ENCODE measurements at places on chromosomes 3 and 15.

GRCh38 chr3:8317661-8318649 is 183.7 kb upstream of the LMCD1 start:
- no peak for DNase-seq

DNA sequence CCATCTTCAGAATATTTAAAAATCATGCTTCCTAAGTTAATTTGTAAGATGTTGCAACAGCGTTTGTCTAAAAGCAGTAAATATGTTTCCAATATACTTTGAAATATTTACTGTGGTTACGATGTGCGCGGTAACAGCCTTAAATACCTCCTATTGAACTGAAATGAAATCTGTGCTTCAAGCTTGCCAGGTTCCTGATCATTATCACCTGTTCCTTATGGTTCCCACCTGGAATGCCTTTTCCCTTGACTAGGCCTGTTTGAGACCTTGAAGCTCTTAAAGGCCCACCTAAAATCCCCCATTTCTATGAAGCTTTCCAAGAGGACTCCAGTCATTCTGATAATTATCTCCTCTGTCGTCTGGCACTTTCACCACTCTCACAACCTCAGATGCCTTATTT is 146.7 kb downstream of the NAALADL2 start:
- DNase-seq = no peak

- no peak for DNase-seq
Observed at GRCh38 chr3:62139957-62140356, 233.4 kb downstream of the FEZF2 start.

GRCh38 chr3:66792086-66792485 is 206.0 kb upstream of the KBTBD8 start:
- no peak for DNase-seq

DNA sequence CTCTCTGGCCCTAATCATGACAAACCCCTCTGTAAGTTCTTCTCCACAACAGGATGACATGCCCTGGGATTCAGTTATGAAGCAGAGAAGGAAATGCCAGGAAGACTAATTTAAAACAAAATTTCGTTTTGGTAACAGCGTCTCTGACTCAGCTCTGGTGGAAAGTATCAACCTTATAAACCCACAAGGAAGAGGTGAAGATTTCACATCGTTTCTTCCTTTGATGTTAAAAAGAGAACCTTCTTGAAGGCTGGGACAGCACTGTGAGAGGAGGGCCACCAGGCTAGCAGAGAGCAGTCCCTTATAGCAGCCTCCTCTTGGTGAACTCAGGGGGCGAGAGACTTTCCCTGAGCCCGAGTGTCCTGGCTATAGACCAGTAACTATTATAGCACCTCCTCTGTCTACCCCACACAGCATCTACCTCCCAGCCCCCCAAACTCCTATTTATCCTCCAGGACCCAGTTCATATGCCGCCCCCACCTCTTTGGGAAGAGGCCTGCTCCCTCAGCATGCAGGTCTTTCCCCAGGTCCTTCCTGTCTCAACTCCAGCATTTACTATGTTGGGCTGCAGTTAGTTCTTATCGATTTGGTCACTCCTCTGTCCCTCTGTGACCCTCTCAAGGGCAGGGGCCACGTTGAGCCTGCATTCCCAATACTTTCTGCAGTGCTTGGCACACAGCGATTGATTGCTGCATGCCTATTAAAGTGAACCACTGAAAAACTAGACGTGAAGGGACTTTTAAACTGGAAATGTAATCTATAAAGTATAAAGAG is 321.5 kb upstream of the ICE2 start:
- no peak for DNase-seq

- DNase-seq = no peak
Observed at GRCh38 chr3:142106548-142106947, 42.8 kb downstream of the TFDP2 start.

GRCh38 chr15:29688506-29689286 is 133.6 kb downstream of the TJP1 start:
- no peak for DNase-seq

DNA sequence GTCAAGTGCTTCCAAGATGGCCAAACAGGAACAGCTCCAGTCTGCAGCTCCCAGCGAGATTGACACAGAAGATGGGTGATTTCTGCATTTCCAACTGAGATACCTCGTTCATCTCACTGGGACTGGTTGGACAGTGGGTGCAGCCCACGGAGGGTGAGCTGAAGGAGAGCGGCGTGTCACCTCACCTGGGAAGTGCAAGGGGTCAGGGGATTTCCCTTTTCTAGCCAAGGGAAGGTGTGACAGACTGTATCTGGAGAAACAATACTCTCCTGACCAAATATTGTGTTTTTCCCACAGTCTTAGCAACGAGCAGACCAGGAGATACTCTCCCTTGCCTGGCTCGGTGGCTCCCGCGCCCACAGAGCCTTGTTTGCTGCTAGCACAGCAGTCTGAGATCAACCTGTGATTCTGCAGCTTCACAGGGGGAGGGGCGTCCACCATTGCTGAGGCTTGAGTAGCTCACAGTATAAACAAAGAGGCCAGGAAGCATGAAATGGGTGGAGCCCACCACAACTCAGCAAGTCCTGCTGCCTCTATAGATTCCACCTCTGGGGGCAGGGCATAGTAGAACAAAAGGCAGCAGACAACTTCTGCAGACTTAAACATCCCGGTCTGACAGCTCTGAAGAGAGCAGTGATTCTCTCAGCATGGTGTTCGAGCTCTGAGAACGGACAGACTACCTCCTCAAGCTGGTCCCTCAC is 293.5 kb upstream of the SUCLG2 start:
- DNase-seq = peak; percentile 14

GRCh38 chr3:196968233-196969133 is at the start of gene PIGZ:
TSS of gene PIGZ (minus strand) at chr3:196968833. CDS start at chr3:196952031, 16,802 bp downstream.
- DNase-seq = no peak

GRCh38 chr15:57455929-57456328 is 79.6 kb downstream of the CGNL1 start:
- no peak for DNase-seq

- no peak for DNase-seq
Observed at GRCh38 chr3:44334326-44334725, 4.2 kb upstream of the TCAIM start.

DNA sequence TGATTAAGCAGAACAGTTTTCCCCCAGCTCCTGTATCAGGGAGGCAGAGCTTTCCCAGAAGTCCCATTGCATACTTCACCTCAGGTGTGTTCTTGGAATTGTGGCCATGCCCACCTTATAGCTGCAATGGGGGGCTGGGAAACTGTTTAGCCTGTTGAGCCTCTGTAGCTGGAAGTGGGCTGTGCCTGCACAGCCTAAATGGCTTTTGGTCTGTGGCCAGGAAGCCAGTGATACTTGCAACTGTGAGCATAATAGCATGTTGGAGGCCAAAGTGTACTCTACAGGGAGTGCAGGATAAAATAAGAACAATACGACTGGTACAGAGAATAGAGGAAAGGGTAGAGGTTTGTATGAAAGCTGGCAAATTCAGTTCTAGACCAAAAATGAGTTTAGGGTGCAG is 248.5 kb downstream of the PTPRG start:
- DNase-seq = no peak

DNA sequence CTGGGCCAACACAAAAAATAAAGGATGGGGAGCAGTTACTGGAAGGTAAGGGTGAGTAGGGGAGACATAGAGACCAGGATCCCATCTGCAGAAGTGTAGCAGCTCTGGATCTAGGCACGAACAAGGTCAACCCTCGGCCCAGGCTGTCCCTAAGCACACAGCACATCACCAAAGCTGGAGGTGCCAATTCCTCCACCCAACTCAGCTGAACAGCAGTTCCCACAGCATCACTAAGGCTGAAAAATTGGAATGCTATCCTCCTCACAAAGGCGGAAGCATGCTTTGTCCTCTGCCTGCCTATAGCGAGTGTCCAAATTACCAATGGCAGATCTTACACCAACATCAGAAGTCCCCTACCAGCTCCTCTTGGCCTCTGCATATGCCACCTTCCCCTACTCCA is 33.9 kb downstream of the OSBPL10 start:
- no peak for DNase-seq

GRCh38 chr3:20424086-20424485 is 238.1 kb upstream of the SGO1 start:
- no peak for DNase-seq

DNA sequence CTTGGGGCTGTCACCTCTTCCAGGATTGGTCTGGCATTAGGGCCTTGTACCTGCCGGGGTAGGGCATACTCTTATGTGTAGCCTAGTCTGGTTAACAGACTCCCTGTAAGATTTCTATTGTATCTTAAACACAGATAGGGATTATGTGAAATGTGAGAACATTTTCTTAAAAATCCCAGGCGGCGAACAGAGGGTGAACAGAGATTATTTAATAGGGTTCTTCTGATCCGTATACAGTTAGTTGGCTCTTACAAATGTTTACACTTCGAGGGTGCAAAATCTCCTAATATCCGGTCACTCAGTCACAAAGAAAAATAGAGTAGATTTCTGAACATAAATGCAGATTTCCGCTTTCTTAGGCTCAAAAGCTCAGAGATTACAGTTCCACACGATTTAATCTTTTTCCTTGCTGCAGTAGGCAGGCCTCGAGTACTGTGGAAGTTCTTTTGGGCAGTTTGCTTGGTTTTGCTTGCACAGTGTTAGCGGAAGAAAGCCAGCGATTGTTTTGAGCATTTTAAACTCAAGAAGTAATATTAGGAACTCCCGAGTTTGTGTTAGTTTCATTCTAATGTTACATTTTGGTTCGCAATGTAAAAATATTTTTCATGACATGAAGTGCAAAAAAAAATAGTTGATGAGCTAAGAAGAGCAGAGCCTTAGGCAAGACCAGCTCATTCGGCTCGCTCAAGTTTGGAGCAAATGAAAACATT is 993 bp downstream of the PLCL2 start:
- DNase-seq = no peak

DNA sequence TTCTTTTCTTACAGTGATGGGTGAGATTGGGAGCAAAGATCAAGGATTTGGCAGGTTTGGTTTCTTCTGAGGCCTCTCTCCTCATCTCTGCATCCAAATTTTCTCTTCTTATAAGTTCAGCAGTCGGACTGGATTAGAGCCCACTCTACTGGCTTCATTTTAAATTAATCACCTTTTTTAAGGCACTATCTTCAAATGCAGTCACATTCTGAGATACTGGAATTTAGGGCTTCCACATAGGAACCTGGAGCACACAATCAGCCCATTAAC is 56.5 kb upstream of the PLSCR4 start:
- no peak for DNase-seq

- DNase-seq = no peak
Observed at GRCh38 chr3:158744567-158745288, 12.5 kb upstream of the RARRES1 start.

- no peak for DNase-seq
Observed at GRCh38 chr3:126211569-126211968, 31.2 kb upstream of the ALDH1L1 start.

DNA sequence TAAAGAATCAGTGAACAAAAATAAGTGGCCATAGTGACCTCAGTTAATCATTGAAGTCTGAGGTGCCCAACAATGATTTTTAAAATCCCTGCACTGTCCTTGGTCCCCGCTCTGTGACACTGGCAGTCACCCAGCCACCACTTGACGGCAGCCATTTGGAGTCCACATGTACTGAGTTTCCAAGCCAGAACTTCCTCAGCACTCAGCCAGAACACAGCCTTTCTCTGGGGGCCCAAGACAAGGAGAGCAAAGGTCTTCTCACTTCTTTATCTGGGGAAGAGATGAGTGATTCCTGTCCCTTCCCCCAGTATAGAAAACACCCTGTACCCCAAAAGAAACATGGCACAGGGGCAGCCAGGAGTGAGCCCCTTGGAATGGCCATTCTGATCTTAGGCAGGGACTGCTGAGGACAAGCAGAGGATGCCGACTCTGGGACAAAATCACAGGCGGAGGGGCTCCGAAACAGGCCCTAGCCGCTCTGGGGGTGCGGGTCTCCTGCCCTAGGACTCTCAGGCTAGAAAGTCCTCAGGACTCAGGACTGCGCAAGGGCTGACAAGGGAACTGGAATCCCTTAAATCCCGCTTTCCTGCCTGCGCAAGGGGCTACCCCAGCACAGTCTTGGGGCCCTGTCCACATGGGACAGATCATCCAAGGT is 12.8 kb downstream of the PAK6 start:
- no peak for DNase-seq

DNA sequence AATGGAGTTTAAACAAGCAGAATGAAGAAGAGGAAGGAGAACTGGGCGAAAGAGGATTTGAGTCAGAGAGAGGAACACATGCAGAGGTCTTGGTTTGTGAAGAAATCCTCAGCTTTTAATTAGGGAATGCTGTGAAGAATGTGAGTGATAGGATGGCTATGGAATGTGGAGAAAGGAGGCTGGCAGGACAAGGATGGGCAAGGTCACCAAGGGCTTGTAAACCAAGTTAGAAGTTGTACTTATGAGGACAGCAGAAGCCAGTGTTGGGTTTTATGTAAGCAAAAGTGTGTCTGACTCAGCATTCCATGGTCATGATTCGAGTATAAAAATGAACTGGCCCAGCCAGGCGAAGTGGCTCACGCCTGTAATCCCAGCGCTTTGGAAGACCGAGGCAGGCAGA is 60.0 kb upstream of the IL12A start:
- DNase-seq = peak; percentile 87

DNA sequence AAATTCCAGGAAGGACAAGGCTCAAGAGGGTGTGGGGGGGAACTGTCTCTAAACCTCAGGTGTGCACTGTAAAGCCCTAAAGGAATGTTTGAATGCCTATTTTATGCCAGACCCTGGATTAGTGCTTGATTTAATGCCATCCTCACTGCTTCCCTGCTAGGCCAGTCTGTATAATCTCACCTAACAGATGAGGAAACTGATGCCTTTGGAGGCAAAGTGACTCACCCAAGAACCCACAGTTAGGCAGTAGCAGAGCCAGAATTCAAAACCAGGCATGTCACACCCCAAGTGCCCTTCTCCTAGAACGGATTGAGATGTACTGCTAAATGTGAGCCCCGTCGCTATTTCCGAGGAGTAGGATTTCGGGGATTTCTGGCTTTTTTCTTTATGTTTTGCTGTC is 7.8 kb downstream of the CAMK1 start:
- DNase-seq = no peak

DNA sequence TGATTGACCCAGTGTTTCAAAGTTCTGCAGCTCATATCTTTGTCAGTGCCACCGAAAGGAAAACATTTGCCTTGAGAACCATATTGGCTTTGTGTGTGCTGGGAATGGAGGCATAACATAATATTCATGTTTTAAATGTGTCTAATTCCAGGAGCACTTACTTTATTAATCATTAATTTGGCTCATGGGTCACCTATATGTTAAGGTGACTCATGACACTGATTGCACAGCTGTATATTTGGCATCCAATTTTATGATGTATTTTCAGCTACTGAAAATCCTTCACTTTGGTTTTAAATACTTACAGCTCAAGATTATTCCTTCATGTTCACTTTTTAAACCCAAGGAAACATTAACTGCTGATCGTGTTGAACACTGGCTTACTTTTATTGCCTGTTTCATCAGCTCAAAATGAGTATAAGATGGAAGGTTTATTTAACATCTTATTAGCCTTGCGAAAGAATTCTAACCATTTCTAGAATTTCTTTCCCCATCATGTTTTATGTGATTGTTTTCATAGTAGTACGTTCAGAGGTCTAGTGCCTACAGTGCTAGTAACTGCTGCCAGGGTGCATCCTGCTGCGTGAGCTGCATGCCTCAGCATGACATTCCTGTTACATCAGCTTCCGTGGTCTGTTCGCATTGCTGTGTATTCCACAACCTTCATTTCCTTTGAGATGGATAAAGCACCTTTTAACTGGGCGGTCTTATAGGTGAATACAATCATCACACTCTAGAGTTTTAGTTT is 63.7 kb downstream of the LRCH3 start:
- DNase-seq = no peak

GRCh38 chr3:188573291-188573940 is 419.5 kb downstream of the LPP start:
- DNase-seq = no peak
